Bronchial epithelial cell (primary cell): ENCODE measurements at places on chromosomes 12 and 14.

- DNase-seq: peak; percentile 83
Measured at GRCh38 chr12:116161588-116161987, 115.9 kb downstream of the MED13L start.

- DNase-seq: no peak
Measured at GRCh38 chr14:102866982-102867761, 55.3 kb upstream of the AMN start.

- no peak for DNase-seq
Measured at GRCh38 chr12:131815131-131815530, 13.1 kb upstream of the MMP17 start.

DNA sequence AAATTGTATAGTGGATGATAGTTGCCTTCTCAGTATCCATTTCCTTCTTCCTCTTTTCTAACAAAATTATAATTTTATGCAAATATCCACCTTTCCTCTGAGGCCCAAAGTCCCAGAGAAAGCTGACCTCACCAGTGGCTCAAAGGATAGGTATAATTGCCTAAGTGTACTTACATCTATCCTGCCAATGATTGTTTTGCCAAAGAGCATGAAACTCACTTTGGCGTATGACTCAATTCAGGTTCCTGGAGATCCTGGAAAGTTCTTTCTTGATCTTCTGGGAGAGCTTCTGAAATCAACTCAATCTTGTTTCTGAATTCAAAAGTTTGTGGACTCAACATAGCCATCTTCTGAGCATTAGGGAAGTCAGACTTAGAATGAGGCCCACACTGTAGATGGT is 10.5 kb upstream of the RBM25 start:
- DNase-seq: no peak

DNA sequence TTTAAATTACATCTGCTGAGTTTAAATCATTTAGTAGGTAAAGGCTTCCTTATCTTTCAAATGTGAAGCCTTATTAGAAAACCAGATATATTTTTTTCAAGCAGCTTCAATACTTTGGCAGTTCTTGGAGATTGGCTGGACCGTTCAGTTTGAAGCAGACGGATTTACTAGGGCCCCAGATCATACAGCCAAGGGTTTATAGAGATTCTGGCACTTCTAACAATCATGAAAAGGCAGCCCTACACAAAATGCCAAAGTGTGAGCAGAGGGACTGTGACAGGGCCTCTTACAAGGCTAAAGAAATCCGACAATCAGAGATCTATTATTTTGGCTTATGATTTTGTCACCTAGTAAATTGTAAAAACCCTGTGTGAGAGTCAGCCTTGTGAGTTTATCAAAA is 162.8 kb upstream of the SLC38A2 start:
- no peak for DNase-seq

DNA sequence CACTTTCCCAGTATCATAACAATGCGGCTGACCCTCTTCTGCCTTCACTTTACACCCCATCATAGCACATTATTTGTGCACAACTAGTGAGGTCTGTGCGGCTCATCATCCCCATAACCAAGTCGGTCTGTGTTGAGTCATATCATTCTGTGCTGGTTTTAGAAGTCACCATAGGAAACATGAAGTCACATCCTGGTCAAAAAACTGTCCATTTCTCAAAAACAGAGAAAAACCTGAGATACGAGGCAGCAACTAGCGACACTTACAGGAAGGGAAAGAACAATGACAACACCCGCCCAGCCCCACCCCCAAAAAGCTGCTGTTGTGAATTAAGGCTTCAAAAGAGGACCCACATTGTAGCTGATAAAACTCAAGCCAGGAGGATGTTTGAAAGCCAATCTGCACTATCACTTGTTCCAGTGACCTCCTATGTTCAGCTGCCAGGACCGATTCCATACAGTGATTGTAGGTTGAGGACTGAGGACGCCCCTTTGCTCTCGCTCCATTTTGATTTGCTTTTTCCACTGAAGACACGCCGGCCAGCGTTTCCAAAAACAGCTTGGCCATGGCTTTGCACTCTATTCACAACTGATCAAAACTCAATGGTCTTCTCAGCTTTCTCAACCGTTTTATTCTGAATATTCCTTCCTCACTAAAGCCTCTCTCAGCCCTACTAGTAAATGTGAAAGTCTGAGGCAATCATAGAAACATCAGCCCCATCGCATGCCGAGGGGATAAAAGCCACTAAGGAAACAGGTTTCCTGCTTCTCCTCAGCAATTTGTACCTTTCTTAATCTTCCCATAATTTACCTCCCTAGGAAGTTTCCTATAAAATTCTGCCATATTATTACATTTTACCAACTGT is 87.5 kb downstream of the DUSP16 start:
- DNase-seq: peak; percentile 20

GRCh38 chr12:105677672-105678071 is 347.2 kb downstream of the C12orf75 start:
- DNase-seq: no peak

GRCh38 chr14:23454445-23454856 is 15.1 kb upstream of the NGDN start:
- peak; percentile 80 for DNase-seq

DNA sequence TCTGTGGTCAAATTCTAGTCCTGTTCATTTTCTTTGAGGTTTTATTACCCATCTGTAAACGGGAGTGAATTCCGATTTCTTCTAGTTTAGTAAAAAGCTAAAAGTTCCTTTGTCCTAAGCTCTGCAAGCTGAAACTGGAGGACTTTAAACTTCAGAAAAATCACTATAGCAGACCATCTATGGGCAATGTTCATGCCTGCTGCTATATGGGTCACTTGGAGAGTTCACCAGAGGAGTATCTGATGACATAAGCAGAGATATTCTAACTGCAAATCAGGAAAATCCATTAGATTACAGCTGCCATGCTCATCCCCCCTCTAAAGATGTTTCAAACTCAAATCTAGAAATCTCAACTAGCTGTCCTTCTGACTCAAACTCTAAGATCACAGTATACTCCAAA is 193.0 kb upstream of the RTL1 start:
- DNase-seq: no peak

DNA sequence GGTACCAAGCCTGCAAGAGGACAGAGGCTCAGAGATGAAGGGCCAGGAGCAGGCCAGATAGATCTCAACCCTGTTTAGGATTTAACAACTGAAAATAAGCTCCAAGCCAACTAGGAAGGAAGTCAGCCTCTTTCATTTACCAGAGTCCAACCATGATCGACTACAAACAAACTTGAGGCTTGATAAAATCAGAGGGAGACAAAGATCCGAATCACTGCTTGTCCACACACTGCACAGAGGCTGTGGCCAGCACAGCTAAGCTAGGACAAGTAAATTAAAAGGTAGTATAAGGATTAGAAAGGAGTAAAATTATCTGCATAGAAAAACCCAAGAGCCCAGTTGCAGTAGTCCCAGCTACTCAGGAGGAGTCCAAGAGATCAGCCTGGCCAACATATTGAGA is 40.3 kb downstream of the FAM222A start:
- DNase-seq: no peak

GRCh38 chr12:94674835-94675234 is 24.5 kb upstream of the TMCC3 start:
- DNase-seq: no peak
